Stimulated activated CD4-positive, alpha-beta T cell treated with anti-CD3 and anti-CD28 coated beads, TNF-alpha, amount 100 ng/mL, for 4 hours (primary cell): ENCODE measurements at places on chromosomes 6 and 20.

DNA sequence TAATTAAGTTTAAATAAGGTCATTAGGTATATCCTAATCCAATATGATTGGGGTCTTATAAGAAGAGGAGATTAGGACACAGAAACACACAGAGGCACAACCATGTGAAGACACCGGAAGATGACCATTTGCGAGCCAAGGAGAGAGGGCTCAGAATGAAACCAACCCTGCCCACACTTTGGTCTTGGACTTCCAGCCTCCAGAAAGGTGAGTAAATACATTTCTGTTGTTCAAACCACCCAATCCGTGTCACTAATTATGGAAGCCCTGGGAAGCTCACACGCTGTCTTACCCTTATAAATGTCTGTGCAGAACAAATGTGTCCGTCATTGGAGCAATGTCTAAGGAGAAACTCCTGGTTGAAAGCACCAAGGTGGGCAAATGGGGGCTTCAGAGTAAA, 95.0 kb downstream of the IYD start:
- DNase-seq: no peak

DNA sequence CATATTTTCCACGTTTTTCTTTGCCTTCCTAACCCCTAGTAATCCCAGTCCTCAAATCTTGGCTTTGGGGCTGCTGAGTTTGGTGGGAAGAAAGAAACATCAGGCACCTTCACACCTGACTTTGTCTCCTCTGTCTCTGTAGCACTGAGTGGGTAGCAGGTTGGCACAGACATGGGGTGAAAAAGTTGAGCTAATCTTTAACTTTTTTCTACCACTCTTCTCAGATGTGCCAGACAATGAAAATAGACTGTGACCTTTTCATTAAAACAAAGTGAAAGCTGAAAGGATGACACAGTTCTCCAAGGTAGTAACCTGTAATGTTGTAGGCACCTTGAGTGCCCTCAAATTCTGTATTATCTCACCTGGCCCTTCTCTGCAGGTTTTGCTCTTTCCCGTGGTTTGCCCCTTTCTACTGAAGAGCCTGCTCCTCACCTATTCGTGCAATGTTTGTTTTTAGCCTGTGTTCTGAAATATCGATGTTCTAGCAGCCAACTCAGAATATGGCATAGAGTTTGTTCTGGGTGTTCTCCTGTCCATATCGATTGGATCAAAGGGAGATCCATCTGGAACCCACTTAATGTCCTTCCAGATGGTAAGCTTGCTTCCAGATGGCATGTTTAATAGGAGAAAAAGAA, 57.8 kb upstream of the ATXN1 start:
- DNase-seq: no peak

GRCh38 chr20:47529840-47530239, 28.2 kb downstream of the NCOA3 start:
- DNase-seq: no peak

DNA sequence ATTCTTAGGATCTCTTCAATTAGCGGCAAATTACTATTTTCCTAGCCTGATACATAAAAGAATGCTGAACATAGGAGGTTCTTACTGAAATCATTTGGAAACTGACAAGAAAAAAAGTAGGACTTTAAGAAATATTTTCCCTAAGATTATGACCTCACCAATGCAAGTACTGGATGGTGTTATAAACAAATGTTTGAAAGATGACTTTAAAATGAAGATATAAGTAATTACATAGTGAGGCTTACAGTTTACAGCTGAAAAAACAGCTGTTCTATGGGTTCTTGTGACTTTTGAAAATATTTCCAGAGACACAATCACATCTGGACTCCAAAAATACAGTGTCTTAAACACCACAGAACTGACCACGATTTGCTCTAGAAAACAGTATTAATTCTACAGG, 64.9 kb downstream of the ADAT2 start:
- no peak for DNase-seq

DNA sequence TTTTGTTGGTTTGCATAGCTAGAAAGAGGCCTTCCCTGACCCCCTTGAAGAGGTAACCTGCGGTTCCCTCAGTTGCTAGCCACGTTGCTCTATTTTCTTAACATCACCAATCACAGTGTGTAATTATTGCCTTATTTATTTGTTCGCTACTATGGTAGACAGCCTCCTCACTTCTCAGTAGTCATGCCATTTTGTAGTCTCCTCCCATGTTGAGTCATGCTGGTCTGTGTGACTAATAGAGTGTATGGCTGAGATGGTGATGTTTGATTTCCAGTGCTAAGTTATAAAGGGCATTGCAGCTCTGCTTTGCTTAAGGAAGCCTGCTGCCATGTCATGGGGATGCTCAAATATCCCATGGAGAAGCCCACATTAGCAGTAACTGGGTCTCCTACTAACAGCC, 236.6 kb upstream of the CHD6 start:
- no peak for DNase-seq

DNA sequence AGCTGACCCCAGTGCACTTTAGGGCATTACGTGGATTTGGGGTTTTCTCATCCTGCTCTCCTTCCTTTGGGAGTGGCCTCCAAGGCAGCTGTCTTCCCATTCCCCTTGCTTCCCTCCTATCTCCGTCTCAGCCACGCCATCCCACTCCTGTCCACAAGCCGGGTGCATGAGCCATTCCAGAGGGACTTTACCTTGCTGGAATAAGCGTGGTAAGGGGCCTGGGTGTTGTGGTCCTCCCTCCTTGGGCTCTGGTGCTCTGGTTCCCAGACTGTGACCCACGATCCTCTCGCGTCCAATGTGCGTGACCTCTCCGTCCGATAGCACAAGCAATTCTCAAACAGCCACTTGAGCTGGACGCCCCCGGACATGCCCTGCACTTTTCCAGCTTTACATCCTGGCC, 60.6 kb upstream of the NKX2-2 start:
- no peak for DNase-seq

GRCh38 chr6:158357570-158358216, 45.4 kb downstream of the TULP4 start:
- DNase-seq: no peak

- no peak for DNase-seq
Observed at GRCh38 chr20:63911176-63911575, 16.2 kb downstream of the DNAJC5 start.

DNA sequence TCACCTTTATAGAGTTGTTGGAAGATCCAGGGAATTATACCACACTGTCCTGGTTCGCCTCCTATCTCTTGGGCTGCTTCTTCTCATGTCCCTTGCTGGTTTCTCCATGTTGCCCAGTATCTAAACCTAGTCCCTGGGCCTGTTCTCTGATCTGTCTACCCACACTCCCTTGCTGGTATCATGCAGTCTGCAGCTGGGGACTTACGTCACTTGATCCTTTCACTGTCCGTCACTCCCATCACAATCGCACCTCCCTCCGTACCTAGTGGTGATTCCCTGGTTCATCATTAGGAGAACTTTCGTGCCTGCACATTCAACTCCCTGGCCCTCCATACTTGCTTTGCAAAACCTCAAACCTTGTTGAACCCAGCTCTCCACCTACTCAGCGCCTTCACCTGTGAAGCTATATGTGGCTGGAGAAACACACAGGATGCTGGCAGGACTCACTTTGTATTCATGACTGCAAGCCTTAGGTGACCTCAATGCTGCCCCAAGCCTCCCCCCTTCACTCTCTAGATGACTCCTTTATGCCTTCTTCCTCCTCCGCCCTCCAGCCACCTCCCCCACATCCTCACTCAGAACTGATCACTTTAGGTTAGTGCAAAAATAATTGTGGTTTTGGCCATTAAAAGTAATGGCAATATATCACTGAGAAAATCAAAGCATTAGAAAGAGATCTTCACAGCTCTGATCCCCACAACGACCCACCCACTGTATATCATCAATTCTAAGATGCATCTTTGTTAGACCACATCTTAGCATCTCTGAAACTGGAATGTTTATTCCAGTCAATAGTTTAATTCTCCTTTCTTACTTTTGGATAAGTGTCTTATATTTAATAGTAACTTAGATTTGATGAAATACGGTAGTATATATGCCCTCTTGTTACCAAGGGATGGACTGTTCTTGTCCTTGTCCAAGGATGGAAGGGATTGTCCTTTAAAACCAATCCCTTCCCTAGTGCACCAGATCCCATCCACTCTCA, 26.4 kb downstream of the GDAP1L1 start:
- DNase-seq: no peak

DNA sequence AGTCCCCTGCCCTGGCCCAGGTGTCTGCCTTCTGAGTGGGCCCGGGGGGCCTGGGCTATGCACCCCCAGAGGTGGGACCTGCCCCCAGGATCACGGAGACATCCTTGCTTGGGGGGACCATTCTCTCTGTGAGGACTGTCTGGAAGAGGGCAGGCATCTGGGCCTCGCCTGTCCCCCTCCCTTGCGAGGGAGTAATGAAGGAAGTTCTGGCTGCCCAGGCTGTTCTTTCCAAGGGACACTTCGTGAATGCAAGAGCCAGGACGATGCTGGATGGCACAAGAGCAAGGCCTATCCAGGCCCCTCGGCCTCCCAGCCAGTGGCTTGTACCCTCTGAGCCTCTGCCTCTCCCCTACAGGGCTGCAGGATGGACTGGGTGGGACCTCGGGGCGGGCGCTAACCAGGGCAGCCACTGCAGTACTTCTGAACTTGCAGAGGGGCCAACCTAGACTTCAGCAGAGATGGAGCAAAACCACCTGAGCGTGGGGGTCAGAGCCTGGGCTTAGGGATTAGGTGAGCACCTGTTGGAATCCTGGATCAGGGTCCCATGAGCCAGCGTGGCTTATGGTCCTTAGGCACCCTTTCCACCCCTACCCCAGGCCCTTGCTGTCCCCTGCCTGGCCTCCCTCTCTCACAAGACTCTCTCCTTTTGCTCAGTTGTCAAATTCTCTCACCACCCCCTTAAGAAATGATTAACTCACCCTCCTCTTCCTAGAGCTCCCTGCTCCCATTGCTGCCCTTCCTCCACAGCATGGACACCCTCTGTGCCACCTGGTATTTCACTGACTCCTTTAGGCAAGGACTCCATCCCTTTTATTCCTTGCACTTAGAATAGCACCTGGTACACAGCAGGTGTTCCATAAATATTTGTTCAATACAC, 53.2 kb downstream of the CTCFL start:
- DNase-seq: no peak

- DNase-seq: no peak
Observed at GRCh38 chr6:136979206-136979605, 57.1 kb downstream of the SLC35D3 start.

DNA sequence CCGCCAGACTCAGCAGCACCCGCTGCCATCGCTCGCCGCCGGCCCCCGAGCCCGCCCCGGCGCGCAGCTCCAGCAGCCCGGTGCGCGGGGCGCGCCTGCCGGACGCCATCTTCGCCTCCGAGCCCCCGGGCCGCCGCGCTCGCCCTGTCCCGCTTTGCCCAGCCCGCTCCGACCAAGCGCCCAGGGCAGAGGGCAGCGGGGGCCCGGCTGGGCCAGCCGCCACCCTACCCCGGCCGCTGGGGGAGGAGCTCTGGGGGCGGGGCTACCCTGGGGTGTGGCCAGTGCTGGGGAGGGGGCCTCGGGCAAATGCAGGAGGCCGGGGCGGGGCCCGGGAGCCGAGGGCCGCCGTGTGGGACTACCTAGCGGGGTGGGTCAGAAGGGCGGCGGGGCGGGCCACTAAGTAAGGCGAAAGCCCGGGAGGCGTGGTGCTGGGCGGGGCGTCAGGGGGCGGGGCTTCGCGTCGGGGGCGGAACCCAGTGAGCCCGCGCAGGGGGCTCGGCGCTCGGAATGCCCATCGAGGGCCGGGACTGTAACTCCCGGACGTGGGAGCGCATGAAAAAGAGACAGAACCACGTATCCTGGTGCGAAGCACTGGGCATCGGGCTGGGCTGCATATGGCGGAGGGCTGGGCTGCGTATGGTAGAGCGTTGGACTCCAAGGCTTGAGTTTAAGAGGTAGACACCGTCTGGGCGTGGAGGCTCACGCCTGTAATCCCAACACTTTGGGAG, at the start of gene SNTA1:
SNTA1 (minus strand) TSS at position 252 of the 728 bp plus-strand sequence; CDS start at position 109, 143 bp downstream.
- peak; percentile 79 for DNase-seq

GRCh38 chr20:24046888-24047287, 58.3 kb upstream of the GGTLC1 start:
- no peak for DNase-seq

DNA sequence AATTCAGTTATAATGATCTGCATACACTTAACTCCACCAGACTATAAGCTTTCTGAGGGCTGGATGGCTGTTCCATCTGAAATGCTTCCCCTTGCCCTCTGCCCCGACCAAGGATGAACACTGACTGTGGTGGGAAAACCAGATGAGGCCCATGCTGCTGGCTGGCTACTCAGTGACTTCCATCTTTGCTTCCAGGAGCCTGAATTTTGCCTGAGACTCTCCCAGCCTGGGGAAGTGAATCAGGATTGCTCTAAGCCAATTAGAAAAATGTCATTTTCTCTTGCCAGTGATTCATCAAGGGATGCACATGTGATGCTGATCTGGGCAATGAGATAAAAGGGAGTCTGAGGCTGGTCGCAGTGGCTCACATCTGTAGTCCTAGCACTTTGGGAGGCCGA, 1.7 kb upstream of the TOMM34 start:
- DNase-seq: no peak

DNA sequence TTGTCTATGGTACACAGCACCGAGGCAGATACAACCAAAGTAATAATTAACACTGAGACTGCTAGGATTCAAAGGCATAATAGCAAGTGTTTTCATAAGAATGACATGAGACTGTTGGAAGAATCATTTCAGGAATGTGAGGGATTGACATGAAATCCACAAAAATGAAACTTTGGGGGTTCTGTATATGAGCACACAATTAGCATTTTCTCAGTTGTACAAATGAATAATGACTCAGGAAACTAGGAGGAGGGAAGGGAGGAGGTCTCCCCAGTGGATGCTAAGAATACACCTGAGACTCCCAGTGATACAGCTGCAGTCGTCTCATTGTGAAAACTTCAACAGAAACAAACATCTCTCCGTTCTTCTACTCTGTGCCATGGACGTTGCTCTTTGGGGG, 428.4 kb upstream of the PLCB4 start:
- DNase-seq: no peak

DNA sequence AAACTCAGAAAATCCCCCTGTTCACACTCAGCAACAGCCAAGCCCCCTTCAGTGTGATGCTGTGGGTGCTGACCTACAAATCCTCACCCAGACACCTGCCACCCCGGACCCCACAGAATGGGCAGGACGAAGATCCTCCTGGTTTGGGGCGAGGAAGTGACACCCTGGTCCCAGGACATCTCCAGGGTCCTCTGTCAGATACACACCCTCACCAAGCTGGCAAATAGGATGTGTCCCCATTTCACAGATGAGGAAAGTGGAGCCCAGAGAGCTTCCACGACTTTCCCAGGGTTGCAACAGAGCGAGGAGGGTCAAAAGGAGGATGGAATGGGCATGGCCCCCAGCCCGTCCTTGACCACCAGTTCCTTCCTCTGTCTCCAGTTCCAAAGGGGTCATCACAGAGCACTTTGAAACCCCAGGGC, 92.0 kb upstream of the AFDN start:
- no peak for DNase-seq

- DNase-seq: peak; percentile 19
Observed at GRCh38 chr6:133837801-133838349, 51.0 kb upstream of the TCF21 start.
